SW480 (cell line): ENCODE measurements at places on chromosomes 4 and X.

DNA sequence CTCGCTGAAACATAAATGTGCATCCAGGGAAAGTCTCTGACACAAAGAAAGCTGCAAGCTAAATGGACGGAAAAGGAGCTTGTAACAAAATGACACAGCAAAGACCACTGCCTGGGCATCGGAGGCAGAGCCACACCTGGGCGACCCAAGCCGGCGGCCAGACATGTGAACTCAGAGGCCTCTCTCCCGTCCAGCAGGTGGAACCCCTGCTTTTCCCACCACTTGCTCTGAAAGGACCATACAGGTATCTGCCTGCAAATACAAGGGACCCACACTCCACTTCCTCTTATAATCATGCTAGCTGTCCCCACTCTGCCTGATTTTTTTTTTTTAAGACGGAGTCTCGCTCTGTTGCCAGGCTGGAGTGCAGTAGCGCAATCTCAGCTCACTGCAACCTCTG, 12.0 kb downstream of the CPLX1 start:
- DNase-seq: peak; percentile 28

DNA sequence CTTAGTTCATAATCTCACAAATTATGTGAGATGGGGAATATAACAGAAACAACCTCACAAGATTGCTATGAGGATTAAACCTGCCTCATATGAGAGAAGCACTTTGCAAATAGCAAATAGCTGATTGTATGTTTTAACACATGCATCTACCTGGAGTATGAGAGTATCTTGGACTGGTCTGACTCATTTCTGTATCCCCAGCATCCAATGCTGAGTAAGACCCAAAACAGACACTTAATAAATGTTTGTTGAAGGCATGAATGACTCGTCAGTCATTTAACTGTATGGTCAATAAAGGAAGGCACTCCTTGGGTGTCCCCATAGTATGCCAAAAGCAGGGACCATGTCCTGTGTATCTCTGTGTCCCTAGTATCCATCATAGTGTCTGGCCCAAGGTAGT, 350.9 kb upstream of the F9 start:
- DNase-seq: no peak

DNA sequence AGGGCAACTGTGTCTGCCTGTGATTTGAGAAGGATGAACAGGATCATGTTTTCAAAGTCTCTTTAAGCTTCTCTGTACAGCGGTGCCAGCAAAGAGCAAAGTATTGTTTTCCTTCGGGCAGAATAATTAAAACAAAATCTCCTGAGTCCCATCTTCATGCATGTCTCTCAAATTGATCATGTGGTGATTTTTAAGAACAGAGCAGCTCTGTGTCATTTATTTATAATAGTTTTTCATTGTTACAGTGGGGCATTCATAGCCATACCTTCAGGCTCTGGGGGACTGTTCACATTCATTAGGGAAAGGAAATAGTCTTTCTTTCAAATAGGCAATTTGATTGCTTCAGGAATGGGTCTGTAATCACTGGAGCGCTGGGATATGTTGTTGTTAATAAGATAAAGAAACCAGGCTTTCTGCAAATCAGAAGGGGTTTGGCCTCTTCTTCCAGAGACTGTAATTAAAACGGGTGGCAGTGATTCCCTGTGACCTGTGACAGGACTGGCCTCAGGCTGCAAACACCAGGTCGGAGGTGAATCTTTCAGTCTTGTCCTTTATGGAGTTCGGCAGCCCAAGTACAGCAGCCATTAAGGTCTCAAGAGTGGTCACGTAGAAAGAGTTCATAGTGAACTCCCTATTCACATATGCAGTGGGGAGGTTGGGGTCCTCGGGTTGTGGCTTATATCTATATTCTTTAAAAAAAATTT, 29.3 kb upstream of the CBR4 start:
- DNase-seq: no peak

GRCh38 chr4:121688701-121689100, 8.1 kb downstream of the ANXA5 start:
- DNase-seq: no peak

- DNase-seq: no peak
These were observed 12.7 kb downstream of the MSANTD1 start for GRCh38 chr4:3261411-3262207.

DNA sequence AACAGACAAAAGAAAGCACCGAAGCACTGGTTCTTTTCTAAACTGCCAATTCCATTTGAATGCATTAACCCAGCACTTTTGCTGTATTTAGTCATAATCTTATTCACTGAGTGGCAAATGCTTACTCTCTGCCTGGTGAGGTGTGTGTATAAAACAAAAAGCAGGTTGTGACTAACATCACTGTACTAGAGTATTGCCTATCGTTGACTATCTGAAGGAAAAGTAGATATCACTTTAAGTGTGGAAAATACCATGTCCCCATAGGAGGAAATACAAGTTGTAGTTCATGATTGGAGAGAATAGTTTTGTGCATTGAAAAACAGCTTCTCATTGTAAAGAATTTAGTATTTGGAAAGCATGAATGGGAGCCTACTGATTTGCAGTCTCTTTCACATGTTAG, 2.7 kb downstream of the PDLIM5 start:
- no peak for DNase-seq

- no peak for DNase-seq
These were observed 59.3 kb downstream of the MAD2L1 start for GRCh38 chr4:120007191-120007871.

- DNase-seq: no peak
These were observed 384.0 kb upstream of the DIPK2B start for GRCh38 chrX:45584717-45585116.

DNA sequence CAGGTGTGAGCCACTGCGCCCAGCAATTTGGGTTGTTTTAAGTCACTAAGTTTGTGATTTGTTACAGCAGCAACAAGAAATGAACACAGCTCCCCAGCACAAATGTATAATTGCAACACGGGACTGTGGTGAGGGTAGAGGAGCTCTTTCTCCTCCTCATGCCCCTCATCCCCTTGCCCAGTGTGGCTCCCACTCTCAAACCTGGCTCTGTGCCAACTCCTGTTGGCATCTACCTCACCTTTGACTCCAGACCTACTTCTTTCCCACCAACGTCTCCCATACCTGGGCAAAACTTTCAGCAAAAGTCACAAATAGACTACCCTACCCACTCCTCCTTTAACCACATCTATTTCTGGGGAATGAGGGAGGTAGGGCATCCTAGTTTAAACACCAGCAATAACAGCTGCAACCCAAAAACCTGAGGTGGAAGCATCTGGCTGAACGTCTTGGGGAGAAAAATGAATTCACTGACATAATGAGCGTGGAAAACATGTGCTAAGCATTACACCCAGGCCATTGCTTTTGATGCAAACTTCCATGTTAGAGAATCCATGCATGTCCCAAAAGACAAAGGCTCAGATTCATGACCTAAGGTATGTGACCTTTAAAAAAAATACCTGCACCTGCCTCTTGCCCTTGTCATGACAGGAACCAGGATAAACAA, 19.2 kb downstream of the LNX1 start:
- no peak for DNase-seq

GRCh38 chrX:16870095-16870861, at the start of gene RBBP7:
Gene RBBP7, minus strand, starts transcription at chrX:16870362. Its CDS starts 309 bp downstream, at chrX:16870053.
- peak; percentile 89 for DNase-seq

GRCh38 chr4:150619042-150619441, 37.1 kb downstream of the MAB21L2 start:
- no peak for DNase-seq

DNA sequence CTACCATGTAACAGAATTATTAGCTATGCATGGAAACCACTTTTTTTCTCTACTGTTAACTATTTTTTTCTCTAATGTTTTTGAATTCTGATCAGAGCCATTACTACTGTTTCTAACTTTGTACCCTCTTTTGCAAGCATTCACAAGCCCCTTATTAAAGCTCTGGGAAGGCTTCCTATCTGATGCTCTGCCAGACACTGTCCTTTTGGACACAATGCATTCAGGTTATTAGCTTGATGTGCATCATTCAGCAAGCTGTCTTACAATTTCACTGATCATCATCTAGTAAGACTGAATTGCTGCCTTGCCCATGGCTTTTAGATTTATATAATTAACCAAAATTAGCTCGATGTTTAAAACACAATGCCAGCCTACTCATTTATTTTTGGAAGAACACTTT, 155.1 kb downstream of the NR3C2 start:
- DNase-seq: no peak

DNA sequence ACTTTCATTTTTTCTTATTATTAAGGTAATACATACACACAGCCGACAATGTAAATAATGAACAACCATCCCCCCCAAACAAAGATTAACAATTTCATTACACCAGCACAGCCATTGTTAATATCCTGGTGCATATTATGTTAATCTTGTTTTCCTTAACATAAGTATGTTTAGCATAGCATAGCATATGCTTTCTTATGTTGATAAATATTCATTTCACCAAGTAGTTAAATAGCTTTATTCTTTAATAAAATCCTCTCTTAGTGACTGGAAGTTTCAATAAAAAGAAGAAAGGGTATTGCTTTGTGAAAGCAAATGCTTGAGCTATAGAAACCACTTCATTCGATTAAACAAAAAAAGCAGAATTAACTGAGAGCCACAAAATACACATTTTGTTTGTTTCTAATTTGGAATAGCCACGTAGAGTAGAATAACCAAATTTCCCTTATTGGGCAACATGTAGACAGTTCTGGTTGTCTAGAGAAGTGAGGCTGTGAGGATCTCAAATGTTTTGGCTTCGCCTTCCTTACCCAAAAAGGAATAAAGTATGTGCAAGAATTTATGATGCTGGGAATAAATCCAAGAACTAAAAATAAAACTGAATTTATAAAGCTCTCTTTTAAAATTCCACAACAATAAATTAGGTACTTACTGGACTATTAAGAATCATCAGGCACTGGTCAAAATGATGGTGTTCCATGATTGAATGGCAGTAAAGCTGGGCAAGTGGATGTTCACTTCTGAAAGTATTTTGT, 118.0 kb downstream of the PDE5A start:
- DNase-seq: no peak

DNA sequence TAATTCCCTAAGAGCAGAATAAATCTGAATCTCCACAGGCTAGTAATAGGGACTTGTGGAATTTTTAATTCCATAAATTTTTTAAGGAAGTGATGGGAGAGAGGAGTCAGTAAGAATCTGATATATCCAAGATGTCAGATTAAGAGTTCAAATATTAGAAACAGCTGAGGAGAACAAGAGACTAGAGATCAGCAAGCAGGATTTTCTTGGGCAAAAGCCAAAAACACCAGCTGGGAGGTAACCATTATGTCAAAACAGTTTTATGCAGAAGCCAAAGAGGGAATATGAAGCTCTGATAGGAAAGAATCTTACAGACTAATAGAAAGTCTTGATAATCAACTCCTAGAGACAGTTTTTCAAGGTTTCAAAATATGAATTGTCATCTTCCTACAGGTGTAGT, 72.2 kb upstream of the RBPJ start:
- no peak for DNase-seq

GRCh38 chrX:7546551-7547080, 296.4 kb upstream of the VCX start:
- DNase-seq: no peak

DNA sequence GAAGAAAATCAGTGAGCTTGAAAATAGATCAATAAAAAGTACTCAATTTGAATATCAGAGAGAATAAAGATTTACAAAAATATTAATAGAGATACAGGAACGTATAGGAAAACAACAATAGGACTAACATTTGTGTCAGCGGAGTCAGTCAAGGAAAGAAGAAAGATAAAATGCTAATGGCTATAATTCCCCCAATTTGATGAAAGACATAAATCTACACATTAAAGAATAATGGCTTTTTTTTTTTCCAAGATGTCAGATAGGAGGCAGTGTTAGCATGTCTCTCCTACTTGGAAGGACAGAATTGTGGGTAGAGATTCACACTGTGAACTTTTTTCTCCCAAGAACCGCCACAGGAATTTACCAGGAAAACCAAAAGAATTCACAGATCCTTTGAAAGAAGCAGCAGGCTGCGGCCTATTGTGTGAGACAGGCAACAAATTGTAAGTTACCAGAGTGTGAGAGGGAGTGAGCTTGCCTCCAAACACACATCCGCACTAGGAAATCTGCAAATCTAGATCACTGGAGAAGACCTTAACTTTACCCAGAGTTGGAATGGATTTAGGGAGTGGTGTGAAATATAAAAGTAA, 249.9 kb downstream of the PRDM5 start:
- no peak for DNase-seq

DNA sequence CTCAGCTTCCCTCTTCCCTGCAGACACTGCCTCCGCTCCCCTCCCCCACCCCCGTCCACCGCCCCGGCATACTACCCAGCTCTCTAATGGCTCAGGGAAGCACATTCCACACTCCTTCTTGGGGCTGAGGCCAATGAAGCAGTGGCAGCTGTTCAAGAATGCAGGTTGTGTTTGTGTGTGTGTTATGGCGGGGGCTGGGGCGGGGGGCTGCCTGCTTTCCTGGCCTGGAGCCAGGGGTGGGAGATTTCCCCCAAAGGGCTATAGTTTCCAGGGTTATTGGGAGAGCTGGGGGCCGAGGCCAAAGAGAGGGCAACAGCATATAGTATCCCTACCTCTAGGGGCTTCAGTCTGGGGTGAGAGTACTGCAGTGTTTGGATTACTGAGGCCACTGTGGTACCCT, 149.4 kb downstream of the EFNB1 start:
- DNase-seq: no peak

- DNase-seq: no peak
These were observed 23.8 kb upstream of the KIAA0232 start for GRCh38 chr4:6758728-6759127.

GRCh38 chr4:53346920-53347852, 18.7 kb downstream of the SCFD2 start:
- DNase-seq: no peak
